ENCODE measurements at places on chromosomes 13 and 19.

GRCh38 chr13:87093399-87093798 lies 577.8 kb upstream of the SLITRK5 start:
- DNase-seq, result no peak

DNA sequence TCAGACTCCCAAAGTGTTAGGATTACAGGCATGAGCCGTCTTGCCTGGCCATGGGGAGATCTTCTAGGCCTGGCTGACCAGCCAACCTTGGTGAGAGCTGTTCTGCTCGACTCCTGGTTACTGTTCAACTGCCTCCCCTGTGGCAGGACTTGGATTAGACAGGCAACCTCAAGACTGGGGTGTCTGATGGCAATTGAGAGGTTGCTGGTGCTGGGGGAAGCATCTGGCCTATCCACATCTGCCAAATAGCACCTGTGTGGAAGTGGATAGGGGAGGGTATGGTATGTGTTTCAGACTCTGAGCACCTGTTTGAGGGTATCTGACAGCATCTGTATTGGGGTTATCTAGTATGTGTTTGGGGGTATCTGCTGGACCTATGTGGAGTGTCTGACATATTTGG lies 44.7 kb downstream of the ARHGEF18 start:
- no peak for DNase-seq

GRCh38 chr13:69423844-69424243 lies 683.8 kb upstream of the ATXN8OS start:
- no peak for DNase-seq

GRCh38 chr19:16496613-16496983 lies 404 bp downstream of the C19orf44 start:
- DNase-seq, result no peak

DNA sequence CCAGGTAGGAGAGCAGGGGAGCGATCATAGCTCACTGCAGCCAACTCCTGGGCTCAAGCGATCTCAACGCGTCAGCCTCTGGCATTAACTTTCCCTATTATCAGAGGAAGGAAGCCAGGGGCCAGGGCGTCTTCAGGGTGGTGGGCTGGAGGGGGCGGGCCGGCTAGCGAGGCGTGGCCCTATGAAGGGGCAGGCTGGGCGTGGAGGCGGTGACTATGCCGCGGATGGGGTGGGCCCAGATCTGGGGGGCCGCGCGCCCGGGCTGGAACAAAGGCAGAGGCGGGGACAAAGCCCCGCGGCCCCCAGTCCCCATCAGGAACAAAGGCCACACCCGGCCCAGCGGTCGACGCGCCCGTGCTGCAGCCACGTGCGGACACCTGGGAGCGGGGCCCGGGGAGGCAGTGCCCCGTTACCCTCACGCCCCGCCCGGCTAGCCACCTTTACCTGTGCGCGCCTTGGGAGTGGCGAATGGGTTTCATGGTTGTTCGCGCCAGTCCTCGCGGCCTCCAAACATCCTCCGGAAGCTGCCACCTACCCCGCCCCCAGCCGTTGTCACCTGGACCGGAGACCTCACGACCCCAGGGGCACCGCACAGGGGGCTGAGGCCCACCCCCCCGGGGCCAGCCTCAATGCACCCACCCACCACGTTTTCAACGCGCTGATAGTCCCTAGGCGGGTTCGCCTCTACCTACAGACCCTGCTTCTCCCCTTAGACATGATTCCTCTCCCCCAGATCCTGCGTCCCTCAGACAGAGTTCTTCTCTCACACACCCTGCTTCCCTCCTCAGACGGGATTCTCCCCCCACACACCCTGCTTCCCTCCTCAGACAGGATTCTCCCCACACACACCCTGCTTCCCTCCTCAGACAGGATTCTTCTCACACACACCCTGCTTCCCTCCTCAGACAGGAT lies 5.4 kb upstream of the TRIM28 start:
- no peak for DNase-seq

DNA sequence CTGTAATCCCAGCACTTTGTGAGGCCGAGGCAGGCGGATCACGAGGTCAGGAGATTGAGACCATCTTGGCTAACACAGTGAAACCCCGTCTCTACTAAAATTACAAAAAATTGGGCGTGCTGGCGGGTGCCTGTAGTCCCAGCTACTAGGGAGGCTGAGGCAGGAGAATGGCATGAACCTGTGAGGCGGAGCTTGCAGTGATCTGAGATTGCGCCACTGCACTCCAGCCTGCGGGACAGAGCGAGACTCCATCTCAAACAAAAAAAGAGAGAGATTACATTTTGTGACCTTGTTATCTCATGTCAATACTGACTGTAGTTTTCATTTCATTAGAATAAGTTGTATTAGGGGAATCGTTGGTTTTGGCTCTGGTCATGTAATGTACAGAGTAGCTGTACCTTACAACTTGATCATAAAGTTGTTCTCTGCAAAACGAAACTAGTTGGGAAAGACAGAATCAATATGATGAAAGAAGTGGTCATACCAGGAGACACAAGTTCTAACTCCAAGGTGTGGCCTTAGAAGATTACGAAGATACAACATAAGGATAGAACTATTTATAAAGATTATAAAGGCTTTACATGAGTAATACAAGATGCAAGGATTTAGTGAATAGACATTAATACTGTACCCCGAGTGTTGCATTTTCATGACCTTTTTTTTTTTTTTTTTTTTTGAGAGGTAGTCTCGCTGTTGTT lies 15.3 kb downstream of the TMEM38A start:
- no peak for DNase-seq

GRCh38 chr13:51758691-51759090 lies 45.3 kb downstream of the DHRS12 start:
- no peak for DNase-seq

DNA sequence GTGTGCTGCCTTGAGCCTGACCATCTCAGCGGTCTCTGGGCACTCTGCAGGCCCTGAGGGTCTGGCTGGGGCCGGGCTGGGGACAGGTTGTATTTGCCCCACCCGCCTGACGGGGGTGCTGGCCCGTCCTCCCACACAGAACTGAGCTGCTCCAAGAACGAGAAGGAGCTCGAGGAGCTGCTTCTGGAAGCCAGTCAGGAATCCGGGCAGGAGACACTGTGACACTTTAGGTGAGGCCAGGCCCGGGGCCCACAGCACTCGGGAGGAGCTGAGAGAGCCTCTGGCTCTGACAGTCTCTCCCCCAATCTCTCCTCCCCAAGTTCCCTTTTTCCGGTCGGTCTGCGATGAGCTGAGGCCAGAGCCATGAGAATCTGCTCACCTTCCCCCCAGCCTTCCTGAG lies 14.5 kb downstream of the NKPD1 start:
- no peak for DNase-seq

- no peak for DNase-seq
Measured at GRCh38 chr13:109146393-109146792, 517.0 kb downstream of the MYO16 start.

DNA sequence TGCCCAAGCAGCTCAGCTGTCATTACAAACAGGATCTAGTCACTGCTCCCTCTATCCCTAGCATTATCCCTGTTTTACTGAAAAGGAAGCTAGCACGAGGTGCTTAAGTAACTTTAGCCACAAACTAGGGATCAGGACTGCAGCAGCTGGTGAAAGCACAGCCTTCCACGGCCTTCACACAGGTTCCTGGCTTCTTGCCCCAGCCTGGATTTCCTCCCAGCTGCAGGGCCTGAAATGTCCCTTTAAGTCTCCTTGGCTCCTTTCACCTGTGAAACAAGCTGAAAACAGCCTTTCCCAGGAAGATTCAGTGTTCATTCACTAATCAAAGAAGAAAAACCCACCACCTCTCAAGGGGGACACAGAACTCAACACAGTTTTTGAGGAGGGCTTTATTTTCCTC lies 754.5 kb downstream of the DIAPH3 start:
- DNase-seq, result no peak

- no peak for DNase-seq
Measured at GRCh38 chr19:16394681-16395375, 70.2 kb downstream of the KLF2 start.

DNA sequence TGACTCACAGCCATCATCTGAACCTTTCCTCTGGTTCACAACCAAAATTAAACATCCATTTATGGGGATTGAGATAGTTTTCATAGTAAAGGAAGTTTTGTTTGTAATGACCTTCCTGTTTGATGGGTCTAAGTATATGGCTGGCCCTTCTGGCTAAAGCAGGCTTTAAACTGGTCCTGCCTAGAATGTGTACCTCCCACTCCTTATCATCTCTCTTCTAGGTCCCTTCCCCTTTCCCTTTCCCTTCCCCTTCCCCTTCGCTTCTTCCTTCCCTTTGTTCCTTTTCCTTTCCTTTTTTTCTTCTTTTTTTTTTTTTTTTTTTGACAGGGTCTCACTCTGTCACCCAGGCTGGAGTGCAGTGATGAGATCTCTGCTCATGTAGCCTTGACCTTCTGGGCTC lies 35.6 kb downstream of the BBC3 start:
- DNase-seq, result no peak

DNA sequence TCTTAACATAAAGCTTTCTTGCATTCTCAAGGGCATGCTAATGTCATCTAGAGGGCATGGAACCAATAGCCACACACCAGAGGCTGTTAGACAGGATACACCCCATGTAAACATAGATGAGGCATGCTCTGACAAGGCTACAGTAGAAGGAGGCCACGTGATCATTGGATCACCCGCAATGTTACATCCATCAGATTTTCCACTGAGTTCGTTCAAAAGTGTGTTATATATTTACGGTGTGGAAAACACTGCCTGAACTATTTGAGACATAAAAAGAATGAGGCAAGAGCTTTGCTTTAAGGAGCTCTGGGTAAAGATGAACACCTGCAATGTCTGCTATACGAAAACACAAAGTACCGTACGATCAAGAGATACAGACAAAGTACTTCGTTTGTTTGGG lies 817.5 kb upstream of the SLC10A2 start:
- DNase-seq, result no peak

GRCh38 chr19:43606569-43607229 lies 5.2 kb upstream of the SRRM5 start:
- no peak for DNase-seq

DNA sequence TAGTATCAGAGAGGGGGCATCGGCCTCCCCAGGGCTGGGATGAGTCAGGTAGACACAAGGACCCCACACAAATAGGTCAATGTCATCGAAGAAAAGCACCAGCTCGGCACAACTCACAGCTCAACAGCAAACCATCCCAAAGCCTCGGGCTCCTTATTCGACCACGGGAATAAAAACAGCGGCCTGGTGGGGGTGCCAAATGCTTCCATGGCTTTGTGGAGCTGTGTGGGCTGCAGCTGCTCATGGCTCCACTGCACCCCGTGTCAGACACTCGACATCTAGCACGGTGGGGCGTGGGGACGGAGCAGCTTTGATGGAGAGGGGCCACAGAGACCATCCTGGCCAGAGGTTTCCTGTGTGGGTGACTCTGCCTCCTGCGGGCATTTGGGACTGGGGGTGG lies 212.5 kb upstream of the SOX1 start:
- no peak for DNase-seq

DNA sequence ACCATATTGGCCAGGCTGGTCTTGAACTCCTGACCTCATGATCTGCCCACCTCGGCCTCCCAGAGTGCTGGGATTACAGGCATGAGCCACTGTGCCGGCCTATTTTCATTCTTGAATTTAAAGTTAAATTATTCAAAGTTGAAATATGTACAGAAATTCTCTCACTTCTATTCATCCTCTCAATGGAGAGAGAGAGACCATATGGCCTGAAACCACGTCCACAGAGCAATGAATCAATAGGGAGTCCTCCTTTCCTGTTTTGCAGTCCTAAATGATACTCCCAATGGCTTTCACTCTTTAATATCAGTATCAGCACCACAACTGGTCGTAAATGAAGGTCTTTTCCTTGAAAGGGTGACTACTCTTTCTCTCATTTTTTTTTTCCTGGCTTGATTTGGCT lies 30.5 kb upstream of the KCTD4 start:
- DNase-seq, result no peak

- DNase-seq, result no peak
Measured at GRCh38 chr19:2724148-2724557, 3.0 kb upstream of the DIRAS1 start.

DNA sequence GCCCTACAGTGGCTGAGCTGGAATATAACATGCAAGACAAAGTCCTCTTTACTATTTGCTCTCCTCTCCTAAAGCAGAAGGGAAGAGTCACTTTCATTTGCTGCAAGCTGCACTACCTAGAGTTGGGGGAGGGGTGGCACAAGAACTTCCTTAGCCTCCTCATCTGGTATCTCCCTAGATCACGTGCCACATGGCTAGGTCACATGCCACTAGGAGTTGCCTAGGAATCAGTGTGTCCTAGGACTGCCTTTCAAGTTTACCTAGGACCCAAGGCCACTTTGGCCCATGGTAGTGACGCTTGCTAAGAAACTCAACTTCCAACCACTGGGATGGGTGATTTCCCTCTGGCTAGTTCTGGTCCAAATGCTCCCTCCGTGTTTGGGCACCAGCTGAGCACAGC lies 625.2 kb downstream of the DIAPH3 start:
- no peak for DNase-seq

DNA sequence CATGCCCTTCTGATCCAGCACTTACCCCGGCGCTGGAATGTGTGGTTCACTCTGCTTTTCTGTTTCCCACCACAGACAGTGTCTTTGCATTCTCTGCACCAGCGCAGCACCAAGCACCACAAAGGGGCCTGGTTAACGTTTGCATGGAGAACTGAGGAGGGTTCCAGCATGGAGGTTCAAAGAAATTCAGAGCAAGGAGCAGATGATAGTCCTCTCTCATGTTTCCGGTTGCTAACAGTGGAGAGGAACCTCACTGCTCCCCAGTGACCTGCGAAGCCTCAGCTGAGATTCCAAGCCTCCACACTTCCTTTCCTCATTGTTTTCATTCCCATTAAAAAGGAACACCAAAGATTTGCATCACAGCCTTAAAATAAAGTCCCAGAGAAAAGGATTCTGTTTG lies 99.7 kb downstream of the STARD13 start:
- DNase-seq, result no peak

DNA sequence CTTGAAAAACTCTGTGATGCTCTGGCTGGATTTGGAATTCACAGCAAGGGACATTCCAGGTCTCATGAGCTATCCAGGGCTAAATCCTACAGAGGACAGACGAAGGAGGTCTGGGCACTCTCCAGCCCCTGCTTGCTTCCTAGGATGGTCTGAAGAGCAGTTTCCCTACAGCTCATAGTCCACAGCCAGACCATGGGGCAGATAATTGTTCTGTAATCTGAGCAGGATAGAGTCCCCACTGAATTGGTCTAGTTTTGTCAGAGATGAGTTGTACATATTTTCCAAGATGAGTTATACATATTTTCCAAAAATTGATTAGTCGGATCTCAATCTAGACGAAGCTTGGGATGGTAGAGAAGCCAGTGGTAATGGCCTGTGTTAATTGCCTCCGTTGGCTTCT lies 75.6 kb downstream of the C13orf42 start:
- DNase-seq, result no peak

DNA sequence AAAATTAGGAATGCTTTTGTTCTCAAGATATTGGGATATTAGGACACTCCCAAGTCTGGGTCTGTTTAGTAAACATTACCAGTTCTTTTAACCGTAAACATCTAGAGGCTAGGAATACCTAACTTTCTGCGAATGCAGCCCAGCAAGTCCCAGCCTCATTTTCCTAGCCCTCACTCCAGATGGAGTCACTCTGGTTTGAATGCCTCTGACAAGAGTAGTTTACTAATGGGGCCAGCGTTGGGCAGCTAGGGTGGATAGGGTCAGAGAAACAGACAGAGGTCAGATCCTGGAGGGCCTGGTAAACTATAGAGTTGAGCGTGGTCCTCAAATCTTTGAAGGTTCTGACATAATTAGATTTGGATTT lies 53.6 kb downstream of the WDFY2 start:
- DNase-seq, result no peak

All from inflammatory macrophage (primary cell).